CD4-positive, alpha-beta memory T cell (primary cell): ENCODE measurements at places on chromosomes 1 and 21. TPM values are rescaled to one million over a fixed set of nuclear protein-coding genes. Genes with fewer than 3 reads are reported as not detected.

GRCh38 chr1:84918726-84919336 lies 25.8 kb upstream of the LPAR3 start:
- DNase-seq = no peak

MAP10 gene
- total RNA-seq = 2.7 TPM

GRCh38 chr1:89953131-89953626 lies 41.7 kb upstream of the ZNF326 start:
- DNase-seq = peak; percentile 21

PDC gene
- not detected for total RNA-seq

DNA sequence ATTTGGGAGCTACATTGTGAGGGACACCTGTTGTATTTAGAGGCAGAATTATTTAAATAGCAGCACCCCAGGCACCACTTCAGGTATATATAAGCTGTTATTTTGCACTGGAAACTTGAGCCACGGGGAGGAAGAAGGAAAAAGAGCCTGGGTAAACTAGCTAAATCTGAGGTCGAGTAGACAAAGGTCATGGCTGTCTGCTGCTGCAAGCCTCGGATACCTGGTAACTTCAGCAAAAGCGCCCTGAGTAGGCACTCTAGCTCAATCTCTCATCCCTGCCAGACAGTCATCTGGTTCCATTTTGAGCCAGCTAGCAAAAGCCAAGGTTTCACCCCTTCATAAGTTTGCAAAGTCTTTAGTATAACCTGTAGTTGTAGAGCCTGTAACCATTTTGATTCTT lies 101.9 kb upstream of the ZNF644 start:
- DNase-seq = no peak

PFKFB2 gene
- 1.9 TPM for total RNA-seq
